Activated CD4-positive, alpha-beta T cell treated with anti-CD3 and anti-CD28 coated beads for 24 hours (primary cell): ENCODE measurements at places on chromosomes 5 and 9.

DNA sequence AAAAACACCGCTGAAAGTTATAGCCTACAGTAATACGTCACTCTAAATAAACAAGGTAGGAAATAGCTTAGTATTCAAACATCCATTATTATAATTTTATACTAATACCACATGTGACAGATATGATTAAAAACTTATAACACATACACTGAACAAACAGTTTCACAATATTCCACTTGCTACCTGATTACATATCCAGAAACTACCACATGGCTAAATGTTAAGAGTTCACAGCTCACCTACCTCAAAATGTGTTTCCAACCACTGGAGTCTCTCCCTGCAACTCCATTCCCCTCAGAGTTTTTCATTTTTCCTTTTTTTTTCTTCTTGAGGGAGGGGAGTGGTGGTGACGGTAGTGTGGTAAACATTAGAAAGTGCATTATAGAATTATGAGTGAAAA lies 12.1 kb downstream of the RICTOR start:
- no peak for DNase-seq

GRCh38 chr9:34963552-34963951 lies 5.5 kb downstream of the PHF24 start:
- DNase-seq: no peak

DNA sequence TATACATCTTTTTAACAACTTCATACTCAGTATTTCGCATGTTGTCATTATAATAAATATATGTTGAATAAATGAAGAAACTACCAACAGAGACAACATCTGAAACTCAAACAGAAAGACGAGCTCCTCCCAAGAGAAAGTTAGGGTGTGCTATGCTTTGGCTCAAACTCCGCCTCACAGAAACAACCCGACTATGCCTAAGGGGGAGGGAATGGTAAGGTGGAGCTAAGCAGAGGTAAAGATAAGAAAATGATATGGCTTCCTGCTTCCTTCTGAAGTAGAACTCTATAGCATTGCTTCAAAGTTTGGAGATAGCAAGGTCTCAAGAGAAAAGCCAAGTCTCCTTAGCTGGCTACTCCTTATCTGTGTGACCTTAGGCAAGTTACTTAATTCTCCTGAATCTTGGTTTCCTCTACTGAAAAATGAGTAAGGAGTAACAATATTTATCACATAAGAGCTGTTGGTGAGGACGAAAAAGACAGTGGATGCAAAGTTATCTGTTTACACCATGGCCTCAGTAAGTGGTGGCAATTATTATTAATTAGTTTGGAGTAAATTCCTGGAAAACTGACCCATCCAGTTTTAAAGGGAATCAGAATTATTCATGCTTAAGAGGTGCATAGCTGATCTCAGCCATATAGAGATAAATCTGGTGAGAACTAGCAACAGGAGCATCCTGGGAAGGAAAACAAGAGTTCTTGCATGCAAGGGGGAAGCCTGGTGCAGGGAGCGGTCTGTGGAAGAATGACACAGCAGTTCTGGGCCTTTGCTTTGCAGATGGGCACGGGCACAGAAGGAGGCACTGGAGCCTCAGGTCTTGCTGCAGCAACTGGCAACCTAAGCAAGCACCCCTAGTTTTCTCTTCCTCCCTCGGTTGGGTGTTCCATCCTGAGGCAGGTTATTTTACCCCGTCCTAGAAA lies 73.3 kb downstream of the GLIS3 start:
- DNase-seq: no peak

- DNase-seq: no peak
Observed at GRCh38 chr5:148913985-148914431, 87.6 kb downstream of the ADRB2 start.
